MCF 10A (cell line): ENCODE measurements at places on chromosomes 3 and 15.
A peak's percentile ranks its signal among the peaks of the same experiment; 100 is the strongest.

DNA sequence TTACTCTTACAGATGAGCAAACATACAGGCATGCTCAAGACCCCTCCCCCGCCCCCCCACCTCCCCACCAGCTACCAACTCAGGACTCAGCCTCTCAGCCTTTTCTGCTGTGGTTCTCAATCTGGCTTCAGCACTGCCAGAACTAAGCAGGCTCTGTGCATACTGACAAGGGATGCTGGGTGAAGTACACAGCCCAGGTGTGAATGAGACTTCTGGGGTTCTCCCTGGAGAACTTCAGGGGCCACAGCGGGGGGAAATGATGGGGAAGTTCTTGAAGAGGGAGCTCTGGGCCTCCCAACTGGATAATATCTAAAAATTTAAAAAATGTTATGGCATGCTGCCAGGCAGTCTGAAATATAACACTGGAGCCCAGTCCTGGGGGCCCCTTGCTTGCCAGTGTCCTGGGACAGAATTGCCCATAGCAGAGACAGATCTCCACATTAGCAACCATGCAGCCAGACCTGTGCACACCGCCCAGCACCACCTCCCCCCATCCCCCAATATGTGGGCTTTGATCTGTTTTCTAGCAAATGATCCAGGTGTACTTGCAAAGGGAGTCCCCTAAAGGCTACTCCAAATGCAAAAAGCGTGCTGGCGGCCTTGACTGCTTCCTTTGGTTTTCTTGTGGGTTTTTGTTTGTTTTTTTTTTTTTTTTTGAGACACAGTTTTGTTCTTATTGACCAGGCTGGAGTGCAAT, 41.4 kb downstream of the PGPEP1L start:
- DNase-seq: no peak

- DNase-seq: no peak
These were observed 7.2 kb downstream of the GNL3 start for GRCh38 chr3:52693071-52693470.

- DNase-seq: peak; percentile 52
These were observed 49.3 kb downstream of the TMOD3 start for GRCh38 chr15:51878446-51879386.

DNA sequence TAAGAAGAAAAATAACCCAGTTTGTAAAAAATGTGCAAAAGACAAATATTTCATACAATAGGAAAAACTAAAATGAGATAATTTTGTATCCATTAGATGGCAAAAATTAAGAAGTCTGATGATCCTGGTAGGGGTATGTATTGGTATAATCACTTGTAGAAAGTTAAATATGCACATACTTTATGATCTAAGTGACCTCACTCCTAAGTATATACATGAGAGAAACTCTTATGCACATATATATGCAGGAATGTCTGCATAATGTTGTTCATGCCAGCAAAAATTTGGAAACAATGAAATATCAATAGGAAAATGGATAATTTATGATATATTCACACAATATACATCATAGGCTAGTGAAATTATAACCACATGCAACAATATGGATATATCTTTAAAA, 33.5 kb downstream of the USP50 start:
- DNase-seq: no peak

DNA sequence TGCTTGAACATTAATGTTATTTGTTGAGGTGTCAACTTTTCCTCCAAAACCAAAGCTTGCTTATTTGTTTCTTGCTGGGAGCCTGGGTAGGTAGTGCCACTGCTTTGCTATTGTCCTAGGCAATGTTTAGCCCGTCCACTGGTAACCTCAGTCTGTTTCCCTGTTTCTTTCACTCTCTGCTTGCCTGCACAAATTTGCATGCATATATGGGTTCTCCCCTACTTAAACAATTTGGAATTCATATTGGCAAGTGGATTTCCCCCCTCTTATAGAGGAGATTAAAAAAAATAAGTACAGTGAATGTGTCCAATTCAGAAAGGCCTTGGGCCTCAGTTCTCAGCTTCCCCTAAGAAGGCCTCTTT, 45.0 kb upstream of the BOC start:
- DNase-seq: no peak

- DNase-seq: peak; percentile 50
These were observed 615 bp downstream of the HES1 start for GRCh38 chr3:194136519-194137007.

DNA sequence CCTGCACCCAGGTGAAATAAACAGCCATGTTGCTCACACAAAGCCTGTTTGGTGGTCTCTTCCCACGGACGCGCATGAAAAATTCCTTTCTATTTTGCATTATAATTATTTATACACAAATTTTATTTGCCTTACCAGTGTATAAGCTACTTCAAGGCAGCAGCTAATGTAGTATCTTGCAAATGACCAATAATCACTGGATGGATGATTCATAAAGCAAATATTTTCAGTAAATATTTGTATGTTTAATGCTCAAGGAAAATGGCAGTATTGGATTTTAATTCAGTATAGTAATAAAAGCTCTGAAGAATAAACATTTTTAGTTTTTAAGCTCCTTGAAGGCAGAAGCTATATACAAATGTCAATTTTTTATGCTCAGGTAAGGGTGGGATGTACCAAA, 158.7 kb upstream of the NANOGP8 start:
- no peak for DNase-seq

- DNase-seq: no peak
These were observed 22.4 kb downstream of the KCNMB2 start for GRCh38 chr3:178558637-178559036.

DNA sequence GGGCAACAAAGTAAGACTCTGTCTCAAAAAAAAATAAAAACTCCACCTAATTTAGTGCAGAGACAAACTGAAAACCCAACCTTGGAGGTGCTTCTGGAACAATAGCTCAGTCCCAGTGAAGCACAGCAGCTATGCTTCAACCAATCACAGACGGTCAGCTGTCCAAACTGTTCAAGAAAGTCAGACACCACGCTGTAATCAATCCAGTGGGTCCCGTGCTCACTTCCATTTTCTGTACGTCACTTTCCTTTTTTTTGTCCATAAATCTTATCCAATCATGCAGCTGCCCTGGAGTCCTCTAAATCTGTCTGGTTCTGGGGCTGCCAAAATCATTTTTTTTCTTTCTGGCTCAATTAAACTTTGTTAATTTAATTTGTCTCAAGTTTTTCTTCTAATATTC, 93.6 kb upstream of the FAM174B start:
- DNase-seq: no peak
